Osteoblast (primary cell): ENCODE measurements at places on chromosomes 5 and 9. TPM values are rescaled to one million over a fixed set of nuclear protein-coding genes. Genes with fewer than 3 reads are reported as not detected.

The DIRAS2 gene
- under 0.01 TPM in 1 of 2 replicates, not detected in the other for total RNA-seq

The TXNDC8 gene
- not detected in 2 replicates for total RNA-seq

The FAM221B gene
- total RNA-seq = not detected in 2 replicates

The SOHLH1 gene
- total RNA-seq = not detected in 2 replicates

The PAPPA gene
- total RNA-seq = 56.5 and 86.9 TPM in 2 replicates

The DAPK1 gene
- total RNA-seq = 42.7 and 55.4 TPM in 2 replicates

The TRPM6 gene
- under 0.01 and 0.29 TPM in 2 replicates for total RNA-seq

The MAST4 gene
- total RNA-seq = 12.1 and 12.7 TPM in 2 replicates

The ANGPTL2 gene
- 39.8 and 72.5 TPM in 2 replicates for total RNA-seq

The SKIC3 gene
- total RNA-seq = 177 and 195 TPM in 2 replicates

The ANKRD20A1 gene
- total RNA-seq = not detected in 2 replicates

GRCh38 chr9:90044710-90045151 is 439.9 kb downstream of the GADD45G start:
- H3K4me1 ChIP-seq = no peaks in the 10 kb centered on the region
- H3K27ac ChIP-seq = no peak overlapping the region

DNA sequence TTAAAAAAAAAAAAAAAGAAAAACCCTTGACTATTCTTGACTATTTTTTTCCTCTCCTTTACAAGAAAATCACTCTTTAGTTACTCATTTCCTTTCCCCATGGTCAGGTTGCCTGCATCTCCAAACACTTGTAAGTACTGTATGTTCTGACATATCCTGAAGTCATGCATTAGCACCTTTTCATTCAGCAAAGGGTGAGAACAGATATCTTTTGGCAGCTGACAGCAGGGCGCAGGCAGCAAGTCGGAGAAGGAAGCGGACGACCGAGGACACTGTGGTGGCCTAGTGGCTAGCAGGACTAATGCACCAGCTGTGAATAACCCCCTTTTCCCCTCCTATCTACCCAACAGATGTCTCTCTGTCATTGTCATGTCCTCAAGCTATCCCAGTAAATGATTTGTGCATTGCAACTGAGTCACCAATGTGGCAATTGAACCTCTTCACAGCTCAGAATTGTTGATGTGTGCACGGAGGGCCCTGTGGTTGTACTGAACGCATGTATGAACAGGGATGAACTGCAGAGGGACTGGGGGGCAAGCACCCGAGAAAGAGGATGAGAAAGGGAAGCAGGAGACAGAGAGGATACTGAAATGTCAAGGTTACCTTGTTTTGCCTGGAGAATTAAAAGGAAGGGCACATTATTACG is 996.0 kb upstream of the ARRDC3 start:
- H3K27me3 ChIP-seq = no peaks in the 10 kb centered on the region
- no peak for DNase-seq
- H3K4me1 ChIP-seq = no peaks in the 10 kb centered on the region
- H3K27ac ChIP-seq = no peak overlapping the region
- H3K36me3 ChIP-seq = no peaks in the 10 kb centered on the region
- H3K4me3 ChIP-seq = no peak overlapping the region

DNA sequence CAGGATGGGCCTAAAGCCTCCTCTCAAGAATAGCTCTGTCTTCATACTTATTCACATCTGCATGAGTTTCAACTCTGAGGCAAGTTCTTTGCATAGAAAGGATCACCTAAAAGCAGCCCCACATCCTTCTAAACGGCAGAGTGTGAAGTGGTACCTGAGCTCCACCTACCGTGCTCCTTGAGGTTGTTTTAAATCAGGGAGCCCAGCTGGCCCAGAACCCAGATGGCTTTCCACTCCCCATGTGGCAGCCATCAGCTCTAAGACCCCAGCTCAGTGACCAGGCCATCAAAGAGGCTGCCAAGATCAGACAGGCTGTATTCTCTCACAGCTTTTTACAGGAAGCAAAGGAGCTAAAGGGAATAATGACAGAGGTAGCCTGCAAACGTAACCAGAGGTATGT is 299.3 kb downstream of the RASEF start:
- H3K36me3 ChIP-seq = no peaks in the 10 kb centered on the region
- no peak overlapping the region for H3K4me3 ChIP-seq
- no peak overlapping the region for H3K27ac ChIP-seq
- H3K27me3 ChIP-seq = no peaks in the 10 kb centered on the region

DNA sequence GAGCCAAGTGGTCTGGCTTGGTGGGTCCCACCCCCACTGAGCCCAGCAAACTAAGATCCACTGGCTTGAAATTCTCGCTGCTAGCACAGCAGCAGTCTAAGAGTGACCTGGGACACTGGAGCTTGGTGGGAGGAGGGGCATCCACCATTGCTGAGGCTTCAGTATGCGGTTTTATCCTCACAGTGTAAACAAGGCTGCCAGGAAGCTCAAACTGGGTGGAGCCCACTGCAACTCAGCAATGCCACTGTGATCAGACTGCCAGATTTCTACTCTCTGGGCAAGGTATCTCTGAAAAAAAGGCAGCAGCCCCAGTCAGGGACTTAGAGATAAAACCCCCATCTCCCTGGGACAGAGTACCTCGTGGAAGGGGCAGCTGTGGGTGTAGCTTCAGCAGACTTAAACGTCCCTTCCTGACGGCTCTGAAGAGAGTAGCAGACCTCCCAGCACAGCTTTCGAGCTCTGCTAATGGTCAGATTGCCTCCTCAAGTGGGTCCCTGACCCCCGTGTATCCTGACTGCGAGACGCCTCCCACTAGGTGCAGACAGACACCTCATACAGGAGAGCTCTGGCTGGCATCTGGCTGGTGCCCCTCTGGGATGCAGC is 18.2 kb upstream of the STK32A start:
- H3K4me1 ChIP-seq = no peaks in the 10 kb centered on the region
- no peaks in the 10 kb centered on the region for H3K36me3 ChIP-seq
- H3K4me3 ChIP-seq = no peak overlapping the region

DNA sequence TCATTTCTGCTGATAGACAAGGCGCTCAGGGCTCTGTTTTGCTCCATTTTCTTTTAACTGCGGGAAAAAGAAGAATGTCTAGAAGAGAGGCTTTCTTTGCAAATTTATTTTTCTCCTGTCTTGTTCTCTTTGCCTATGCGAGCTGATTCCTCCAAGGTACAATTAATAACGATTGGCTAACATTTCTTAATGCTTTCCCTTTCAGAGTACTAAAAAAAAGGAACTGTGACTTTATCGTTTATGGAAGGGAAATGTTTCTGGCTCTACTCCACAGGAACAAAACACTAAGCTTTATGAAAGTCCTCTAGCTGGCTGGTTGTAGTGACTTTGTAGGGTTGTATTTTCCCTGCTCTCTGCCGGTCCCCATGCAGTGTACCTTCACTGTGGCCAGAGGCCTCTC is 11.7 kb downstream of the NSG2 start:
- H3K4me1 ChIP-seq = no peaks in the 10 kb centered on the region
- no peaks in the 10 kb centered on the region for H3K36me3 ChIP-seq
- no peaks in the 10 kb centered on the region for H3K27me3 ChIP-seq
- H3K4me3 ChIP-seq = no peak overlapping the region

- H3K27ac ChIP-seq = peak overlapping the region; percentile 37
- DNase-seq = no peak
- H3K27me3 ChIP-seq = no peaks in the 10 kb centered on the region
Observed at GRCh38 chr5:17436761-17437221, 61.2 kb upstream of the TAF11L2 start.

DNA sequence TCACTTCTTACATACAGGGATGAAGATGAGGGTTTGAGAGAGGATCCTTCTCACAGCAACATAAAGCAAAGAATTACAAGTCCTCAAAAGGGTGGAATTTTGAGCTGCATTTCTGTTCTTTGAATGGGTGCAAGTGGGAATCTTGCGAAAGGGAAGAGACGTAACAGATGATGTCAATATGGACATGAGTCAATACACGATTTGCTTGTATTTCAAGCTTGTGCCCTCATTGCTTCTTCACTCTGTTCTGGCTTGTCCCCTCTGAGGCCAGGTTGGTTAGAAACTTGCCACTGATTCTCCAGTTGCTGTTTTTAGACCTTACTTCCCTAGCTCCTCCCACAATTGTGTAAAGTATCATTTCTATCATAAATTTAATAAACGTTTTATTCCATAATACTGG is 104.8 kb upstream of the CLINT1 start:
- H3K4me1 ChIP-seq = no peaks in the 10 kb centered on the region
- DNase-seq = no peak
- no peaks in the 10 kb centered on the region for H3K36me3 ChIP-seq
- H3K27me3 ChIP-seq = no peaks in the 10 kb centered on the region
- no peak overlapping the region for H3K4me3 ChIP-seq

DNA sequence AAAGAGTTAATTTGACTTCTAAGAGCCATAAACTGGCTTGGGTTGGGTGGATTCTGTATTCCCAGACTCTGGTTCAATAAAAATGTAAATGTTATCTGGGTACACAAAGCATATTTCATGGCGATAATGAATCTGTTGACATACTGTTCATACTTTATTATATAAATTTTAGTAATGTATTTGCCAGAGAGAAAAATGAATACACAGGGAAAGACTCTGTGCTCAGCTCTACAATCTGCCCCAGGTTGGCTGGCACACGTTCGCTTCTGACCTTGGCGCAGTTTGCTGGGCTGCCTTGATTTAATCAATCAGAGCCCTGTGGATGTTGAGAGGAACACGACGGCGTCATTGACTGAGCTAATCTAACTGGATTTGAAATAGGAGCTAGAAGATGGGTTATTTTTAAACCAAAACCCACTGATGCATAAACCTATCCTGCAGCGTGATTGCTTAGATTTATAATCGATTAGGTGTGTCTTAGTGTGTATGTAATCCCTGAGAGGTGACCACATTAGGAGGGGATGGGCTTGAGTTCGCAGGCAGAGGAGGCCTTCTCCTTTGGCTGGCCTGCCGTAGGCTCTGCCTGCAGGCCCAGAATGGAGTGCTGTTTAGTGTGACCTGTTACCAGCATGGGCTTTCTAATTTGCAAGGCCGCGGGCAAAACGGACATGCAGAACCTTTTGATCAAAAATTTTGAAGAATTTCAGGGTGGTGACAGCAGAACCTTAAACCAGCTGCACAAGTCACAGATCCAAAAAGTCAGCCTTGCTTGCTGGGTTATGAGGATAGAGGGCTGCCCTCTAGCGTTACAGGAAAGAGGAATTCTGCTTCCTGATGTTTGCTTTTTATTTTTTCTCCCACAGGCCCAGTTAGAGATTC is 3.9 kb upstream of the ADCY2 start:
- DNase-seq = peak; percentile 60
- no peak overlapping the region for H3K27ac ChIP-seq
- peaks cover 9% of the 10 kb centered on the region for H3K27me3 ChIP-seq
- H3K36me3 ChIP-seq = no peaks in the 10 kb centered on the region
- no peaks in the 10 kb centered on the region for H3K4me1 ChIP-seq

- no peak within 1 kb of the TSS for H3K27ac ChIP-seq
- peaks cover 8% of the 10 kb centered on the region for H3K27me3 ChIP-seq
- H3K4me3 ChIP-seq = no peak within 1 kb of the TSS
- H3K4me1 ChIP-seq = no peaks in the 10 kb centered on the region
- H3K36me3 ChIP-seq = no peaks in the 10 kb centered on the region
Observed at GRCh38 chr5:175444060-175444904, at the start of gene DRD1. Gene DRD1 (minus strand): TSS chr5:175444182. CDS start chr5:175443099, 1,083 bp downstream.

DNA sequence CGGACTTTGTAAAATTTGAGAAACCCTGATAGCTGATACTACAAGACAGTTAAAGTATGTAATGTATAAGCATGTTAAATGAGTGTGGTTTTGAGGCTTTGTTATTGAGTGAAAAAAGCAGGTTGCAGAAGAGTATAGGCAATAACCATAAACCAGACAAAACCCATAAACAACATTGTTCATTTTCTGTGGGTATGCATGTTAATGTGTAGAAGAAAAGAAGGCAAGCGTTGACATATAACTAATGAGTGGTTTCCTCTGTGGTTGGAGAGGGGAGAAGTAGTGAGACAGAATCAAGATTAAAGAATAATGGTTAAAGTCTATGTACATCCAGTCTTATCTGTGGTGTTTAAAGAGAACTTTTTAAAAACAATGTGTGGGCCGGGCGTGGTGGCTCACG is 26.2 kb downstream of the RAD23B start:
- H3K4me3 ChIP-seq = no peak overlapping the region
- H3K27ac ChIP-seq = no peak overlapping the region
- no peak for DNase-seq
- H3K36me3 ChIP-seq = peaks cover 79% of the 10 kb centered on the region
- no peaks in the 10 kb centered on the region for H3K4me1 ChIP-seq

GRCh38 chr9:134221273-134222017 is 57.1 kb upstream of the RNU6ATAC start:
- H3K4me1 ChIP-seq = peaks cover 1% of the 10 kb centered on the region
- H3K36me3 ChIP-seq = no peaks in the 10 kb centered on the region
- peaks cover 1% of the 10 kb centered on the region for H3K27me3 ChIP-seq

- no peaks in the 10 kb centered on the region for H3K27me3 ChIP-seq
- no peaks in the 10 kb centered on the region for H3K36me3 ChIP-seq
- no peaks in the 10 kb centered on the region for H3K4me1 ChIP-seq
Observed at GRCh38 chr5:35735718-35736117, 118.1 kb downstream of the SPEF2 start.

DNA sequence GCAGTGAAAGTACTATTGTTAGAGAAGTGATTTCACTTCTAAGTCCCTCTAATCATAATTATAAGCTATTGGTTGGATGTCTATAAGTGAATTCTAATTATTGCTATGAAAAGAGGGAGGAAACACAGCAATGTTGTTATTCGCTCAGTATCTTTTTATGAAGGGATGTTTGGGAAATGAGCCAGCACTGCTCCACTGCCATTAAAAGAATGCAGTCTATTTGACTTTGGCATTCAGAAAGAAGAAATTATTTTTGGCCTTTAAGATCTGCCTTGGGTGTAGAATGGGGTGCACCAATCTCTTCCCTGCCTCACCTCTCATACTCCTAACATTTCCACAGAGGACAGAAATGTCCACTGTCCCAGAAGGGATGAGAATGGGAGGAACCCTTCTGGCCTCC is 332.0 kb downstream of the SPATA31D1 start:
- no peaks in the 10 kb centered on the region for H3K27me3 ChIP-seq
- no peak for DNase-seq
- no peak overlapping the region for H3K4me3 ChIP-seq
- no peak overlapping the region for H3K27ac ChIP-seq
- no peaks in the 10 kb centered on the region for H3K36me3 ChIP-seq
- peaks cover 5% of the 10 kb centered on the region for H3K4me1 ChIP-seq
